Effector CD4-positive, alpha-beta T cell (primary cell): ENCODE measurements at places on chromosomes 6 and 20.

DNA sequence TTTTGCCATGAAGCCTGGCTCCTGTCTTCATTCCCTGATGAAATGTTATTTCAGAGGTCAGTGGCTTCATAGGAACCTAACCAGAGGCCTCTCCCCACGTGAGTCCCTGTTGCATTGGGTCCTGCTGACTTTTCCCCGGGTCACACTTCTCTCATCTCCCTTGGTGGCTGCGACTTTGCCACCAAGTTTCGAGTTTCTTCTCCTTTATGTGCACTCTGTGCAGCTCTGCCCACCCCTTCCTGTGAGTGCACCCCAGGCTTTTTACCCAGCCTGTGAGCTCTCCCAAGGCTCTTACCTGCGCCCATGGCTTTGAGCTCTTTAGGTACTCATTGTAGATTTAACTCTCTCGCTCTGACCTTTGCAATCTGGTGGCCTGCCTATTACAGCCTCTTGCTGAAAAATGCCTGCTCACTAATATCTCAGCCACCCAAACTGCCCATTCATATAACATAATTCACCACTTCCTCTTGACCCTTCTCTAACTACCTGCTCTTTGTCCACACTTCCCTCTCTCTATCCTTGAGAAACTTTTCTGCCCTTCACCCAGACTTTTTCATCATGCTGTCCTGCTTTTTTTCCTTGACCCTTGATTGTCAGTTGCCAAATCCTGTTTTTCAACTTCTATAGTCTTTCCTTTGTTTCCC, 105.9 kb downstream of the SASH1 start:
- no peak for DNase-seq

- peak; percentile 77 for DNase-seq
Observed at GRCh38 chr6:157274471-157275226, 48.7 kb downstream of the TMEM242 start.

DNA sequence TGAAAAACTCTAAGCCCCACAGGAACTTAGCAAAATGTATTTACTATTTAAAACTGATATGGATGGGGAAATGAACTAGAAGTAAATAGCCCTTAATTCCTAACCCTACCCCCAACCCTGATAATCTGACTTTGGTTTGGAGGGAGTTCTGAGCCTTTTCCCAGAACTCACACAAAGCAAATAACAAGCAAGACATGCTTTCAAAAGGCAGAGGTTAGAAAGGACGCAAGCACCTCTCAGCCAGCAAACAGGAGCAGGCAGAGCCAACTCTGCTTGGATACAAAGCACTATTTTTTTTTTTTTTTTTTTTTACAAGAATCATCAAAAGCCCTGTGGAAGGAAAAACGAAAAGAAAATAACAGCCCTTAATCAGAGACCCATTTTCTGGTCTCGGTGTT, 58.7 kb downstream of the SLC22A23 start:
- DNase-seq, result no peak

GRCh38 chr6:30272032-30272431, 54.7 kb upstream of the TRIM39 start:
- no peak for DNase-seq

GRCh38 chr6:47149554-47149953, 107.4 kb upstream of the ADGRF1 start:
- no peak for DNase-seq
